ENCODE measurements at places on chromosomes 7 and 10.

- DNase-seq = no peak
These were observed at the start of gene DOCK1 for GRCh38 chr10:126904818-126905701. DOCK1 (plus strand) TSS chr10:126905428; CDS start chr10:126905518, 90 bp downstream.

DNA sequence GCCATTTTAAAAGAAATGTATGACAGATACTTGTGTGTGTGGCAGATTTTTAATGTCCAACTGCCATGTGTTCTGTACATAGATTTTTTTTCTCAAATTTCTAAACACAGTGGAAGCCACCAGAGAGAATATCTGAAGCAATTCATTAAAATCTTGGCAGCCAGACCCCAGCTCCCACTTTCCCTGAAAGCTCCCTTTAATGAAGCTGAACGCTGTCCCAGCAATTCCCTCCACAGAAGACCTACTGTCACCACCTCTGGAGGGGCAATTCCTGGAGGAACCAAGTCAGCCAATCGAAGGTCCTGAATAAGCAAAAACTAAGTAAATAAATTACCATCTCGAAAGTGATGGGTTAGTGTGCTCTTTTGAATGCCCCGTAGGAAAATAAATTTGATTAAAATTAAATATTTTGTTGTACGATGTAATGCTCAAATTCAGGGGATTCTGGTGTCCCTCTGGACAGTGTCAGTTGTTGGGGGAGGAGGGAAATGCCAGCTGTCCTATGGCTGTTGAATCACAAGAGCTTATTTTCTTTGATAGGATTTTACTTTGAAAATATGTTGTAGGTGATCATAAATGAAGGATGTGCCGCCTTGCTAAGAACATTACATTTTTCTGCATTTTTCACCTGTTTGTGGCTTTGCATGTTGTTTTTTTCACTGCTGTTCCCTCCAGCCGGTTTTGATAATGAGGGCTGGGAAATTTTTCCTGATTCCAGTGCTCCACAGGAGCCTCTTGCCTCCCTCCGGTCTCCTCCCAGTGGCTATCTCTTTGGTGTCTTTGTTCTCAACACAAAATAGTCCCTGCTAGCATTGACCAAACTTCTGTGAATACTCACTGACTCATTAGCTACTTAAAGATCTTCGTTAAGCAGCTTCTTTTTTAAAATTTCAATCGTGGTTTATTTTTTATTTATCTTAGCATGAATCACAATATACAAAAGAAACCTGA is 9.2 kb upstream of the GSAP start:
- DNase-seq = no peak

GRCh38 chr7:12211711-12212485 is 804 bp downstream of the TMEM106B start:
- no peak for DNase-seq

DNA sequence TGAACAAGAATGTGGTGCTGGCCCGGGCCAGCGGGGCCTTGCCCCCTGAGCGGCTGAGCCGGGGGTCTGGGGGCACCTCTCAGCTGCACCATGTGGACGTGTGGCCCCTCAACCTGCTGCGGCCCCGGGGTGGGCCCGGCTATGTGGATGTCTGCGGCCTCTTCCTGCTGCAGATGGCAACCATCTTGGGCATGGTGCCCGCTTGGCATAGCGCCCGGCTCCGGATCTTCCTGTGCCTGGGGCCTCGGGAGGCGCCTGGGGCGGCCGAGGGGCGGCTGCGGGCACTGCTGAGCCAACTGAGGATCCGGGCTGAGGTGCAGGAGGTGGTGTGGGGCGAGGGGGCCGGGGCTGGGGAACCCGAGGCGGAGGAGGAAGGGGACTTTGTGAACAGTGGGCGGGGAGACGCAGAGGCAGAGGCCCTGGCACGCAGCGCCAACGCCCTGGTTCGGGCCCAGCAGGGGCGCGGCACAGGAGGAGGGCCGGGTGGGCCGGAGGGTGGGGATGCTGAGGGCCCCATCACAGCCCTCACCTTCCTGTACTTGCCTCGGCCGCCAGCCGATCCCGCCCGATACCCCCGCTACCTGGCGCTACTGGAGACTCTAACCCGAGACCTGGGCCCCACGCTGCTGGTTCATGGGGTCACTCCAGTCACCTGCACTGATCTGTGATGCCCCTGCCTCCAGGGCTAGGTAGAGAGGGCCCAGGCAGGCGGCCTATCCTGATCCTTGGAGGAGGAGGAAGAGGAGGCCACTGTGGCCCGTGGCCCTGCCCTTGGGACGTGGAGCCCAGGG is 1.1 kb upstream of the TRIP6 start:
- DNase-seq = no peak

- no peak for DNase-seq
These were observed 146.3 kb downstream of the MALRD1 start for GRCh38 chr10:19194866-19195265.

DNA sequence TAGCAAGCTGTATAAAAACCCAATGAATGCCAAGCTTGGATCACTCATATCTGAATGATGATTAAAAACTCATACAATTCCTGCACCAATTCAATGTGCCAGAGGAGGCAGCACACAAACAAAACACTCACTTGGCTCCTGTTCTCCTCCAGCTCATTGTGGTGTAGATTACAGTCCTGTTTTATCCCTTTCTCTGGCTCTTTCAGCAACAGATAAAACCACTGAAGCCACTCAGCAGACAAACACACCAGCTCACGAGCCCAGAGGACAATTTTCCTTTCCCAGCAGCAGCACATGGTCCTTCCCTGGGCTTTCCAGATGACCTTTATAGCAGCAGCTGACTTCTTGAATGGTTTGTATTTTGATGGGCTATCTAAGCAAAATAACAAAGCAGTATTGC is 107.3 kb upstream of the STARD3NL start:
- no peak for DNase-seq

DNA sequence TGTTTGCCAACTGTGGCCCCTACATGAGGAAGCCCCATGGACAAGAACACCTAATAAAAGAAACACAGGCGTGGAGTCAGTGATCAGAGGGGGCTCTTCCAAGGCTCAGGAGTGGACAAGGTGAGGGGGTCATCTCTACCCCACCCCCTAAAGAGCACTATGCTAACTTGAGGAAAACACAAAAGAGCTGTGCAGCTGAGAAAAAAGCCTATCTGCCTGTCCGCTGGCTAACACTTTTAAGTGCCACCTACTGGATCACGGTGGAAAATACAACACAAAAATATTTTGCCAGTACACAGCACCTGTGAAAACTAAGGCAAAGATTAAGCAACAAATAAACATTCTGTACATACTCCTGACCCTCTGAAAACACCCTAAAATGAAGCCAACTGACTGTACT is 53.1 kb upstream of the COBL start:
- no peak for DNase-seq

- no peak for DNase-seq
These were observed 17.1 kb upstream of the MACROH2A2 start for GRCh38 chr10:70035531-70035930.

DNA sequence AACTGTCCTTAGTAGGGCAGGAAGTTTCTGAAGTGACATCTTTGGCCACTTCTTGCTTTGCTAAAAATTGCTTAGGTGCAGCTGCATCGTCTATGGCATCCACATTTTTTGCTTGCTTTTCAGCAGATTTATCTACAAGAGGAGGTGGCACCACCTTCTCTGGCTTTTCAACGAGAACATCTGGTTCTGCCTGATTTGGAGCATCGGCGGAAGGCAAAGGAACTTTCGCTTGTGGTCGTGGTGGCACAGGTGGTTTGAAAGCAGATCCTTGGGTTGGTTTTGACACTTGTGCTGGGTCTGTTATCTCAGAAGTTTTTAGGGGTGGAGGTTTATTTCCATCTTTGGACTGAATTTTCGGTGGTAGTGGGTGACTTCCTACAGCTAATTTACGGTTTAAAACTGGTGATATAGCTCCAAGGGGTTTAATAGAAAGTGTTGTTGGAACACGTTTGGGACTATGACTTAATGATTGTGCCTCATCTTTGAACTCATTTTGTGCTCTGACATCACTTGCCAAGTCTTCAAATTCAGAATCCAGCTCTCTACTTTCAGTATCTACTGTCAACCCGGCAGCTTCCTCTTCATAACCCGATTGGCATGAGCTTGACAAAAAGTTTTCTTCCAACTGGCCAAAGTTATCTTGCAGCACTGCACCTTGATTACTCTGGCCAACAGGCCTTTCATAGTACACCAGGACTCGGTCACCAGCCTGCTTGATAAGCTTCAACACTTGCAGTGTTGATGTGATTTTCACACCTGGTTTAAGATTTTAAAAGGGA is 44.0 kb downstream of the SLC18A2 start:
- DNase-seq = no peak

DNA sequence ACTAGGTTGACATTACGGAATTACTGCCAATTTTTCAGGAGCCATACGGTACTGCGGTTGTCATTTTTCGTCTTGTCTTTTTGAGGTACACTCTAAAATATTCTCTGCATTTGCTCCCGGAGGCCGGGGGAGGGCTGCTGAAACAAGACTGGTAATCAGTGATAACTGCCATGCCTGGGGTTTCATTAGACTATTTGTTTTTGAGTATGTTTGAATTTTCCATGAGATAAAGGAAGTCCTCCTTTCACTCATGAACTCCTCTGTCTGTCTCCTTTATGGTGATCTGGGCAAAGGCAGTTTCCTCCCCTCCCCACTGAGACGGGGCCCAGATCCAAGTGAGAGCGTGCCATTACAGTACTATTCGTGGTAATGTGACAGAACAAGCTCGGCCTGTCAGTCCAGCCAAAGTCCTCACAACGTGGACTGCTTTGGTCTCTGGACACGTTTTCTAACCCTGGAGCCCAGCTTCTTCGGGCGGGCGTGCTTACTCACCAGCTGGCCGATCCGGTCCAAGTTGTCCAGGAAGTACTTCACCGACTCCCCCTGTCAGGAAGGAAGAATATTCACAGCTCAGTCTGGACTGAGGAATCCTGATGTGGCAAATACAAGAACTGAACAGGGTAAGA is 45.1 kb downstream of the AMZ1 start:
- no peak for DNase-seq

- no peak for DNase-seq
These were observed at the start of gene KIAA1217 for GRCh38 chr10:24208661-24209431. KIAA1217 (plus strand) TSS chr10:24209138; CDS start chr10:24209194, 56 bp downstream.

DNA sequence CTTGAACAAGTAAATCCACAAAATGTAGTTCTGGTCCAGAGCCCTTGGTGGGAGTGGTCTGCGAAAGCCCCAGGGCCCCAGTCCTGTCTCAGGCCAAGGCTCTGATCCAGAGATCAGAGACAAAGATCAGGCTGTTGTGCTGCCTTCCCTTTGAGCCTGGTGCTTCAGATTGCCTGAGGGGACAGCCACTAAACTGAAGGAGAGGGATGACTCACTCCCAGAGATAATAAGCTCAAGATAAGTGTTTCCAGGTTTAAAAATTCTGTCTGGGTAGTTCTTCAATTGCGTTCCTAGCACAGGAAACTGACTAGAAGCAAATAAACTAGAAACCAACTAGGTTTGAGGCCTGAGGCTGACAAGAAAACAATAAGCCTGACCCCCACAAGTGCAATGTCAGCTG is 190.2 kb downstream of the RAMP3 start:
- DNase-seq = no peak

GRCh38 chr7:138828302-138828701 is 30.3 kb upstream of the ATP6V0A4 start:
- no peak for DNase-seq

GRCh38 chr10:34131152-34131551 is 683.9 kb downstream of the PARD3 start:
- no peak for DNase-seq

DNA sequence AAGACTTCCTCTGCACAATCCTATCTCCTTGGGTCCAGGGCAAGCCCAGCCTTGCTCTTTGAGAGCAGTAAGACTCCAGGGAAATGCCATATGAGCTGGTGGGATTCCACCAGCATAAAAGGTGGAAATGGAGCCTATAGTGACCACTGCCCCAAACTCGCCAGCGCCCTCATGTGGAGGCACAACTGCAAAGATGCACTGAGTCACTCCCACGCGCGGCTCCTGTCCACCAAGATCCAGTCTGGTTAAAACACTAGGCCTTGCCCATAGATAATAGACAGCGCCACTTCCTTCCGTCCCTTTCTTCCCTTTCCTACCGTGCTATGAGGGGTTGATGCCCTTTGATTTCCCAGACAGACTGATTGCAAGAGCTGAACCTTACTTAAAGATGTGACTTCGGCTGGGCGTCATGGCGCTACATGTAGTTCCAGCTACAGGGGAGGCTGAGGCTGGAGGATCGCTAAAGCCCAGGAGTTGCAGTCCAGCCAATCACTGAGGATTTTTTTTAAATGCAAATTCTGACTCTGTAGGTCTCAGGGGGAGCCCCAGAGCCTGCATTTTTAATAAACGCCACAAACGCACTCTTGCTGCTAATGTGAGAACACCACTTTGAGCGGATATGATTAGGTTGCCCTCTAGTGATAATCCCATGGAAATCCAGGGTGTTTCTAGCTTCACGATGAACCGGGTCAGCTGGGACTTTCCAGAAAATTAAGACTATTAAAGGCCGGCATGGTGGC is 136.5 kb downstream of the EPC1 start:
- peak; percentile 33 for DNase-seq

DNA sequence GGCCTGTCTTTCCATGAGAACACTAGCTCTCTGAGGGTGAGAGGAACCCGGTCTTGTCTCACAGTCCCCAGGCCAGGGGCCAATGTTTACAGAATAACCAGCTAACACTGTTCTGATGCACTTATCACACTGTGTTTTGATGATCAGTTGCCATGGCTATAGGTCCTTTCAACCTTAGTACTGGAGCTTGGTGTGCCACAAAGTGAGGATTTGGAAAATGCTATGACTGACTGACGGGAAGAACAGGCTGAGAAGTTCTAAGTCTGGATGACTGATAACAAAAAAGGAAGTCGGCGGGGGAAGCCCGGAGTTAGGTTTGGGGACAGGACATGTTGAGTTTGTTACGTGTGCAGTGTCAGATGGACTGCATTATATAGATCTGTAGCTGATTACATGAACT is 141.8 kb downstream of the CTTNBP2 start:
- DNase-seq = no peak

Data from stimulated activated CD4-positive, alpha-beta T cell treated with anti-CD3 and anti-CD28 coated beads, Interleukin-2, amount 100 ng/mL, for 24 hours (primary cell).